ENCODE measurements at places on chromosomes 3 and 15.

- no peak overlapping the region for H3K27ac ChIP-seq
- no peaks in the 10 kb centered on the region for H3K27me3 ChIP-seq
- no peak overlapping the region for H3K4me3 ChIP-seq
Observed at GRCh38 chr3:196617256-196617655, 22.2 kb upstream of the NRROS start.

- DNase-seq, result no peak
- no peaks in the 10 kb centered on the region for H3K4me1 ChIP-seq
- H3K4me3 ChIP-seq, result no peak overlapping the region
- H3K36me3 ChIP-seq, result no peaks in the 10 kb centered on the region
- no peaks in the 10 kb centered on the region for H3K27me3 ChIP-seq
Observed at GRCh38 chr3:180466401-180467011, 135.5 kb upstream of the TTC14 start.

DNA sequence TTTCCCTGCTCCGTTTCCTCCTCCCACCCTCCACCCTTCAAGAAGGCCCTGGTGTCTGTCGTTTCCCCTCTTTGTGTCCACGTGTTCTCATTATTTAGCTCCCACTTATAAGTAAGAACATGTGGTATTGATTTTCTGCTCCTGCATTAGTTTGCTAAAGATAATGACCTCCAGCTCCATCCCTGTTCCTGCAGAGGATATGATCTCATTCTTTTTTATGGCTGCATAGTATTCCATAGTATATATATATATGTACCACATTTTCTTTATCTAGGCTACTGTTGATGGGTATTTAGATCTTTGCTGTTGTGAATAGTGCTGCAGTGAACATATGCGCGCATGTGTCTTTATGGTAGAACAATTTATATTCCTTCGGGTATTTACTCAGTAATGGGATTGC lies 4.8 kb downstream of the ST6GAL1 start:
- H3K4me3 ChIP-seq, result no peak overlapping the region
- no peak for DNase-seq
- H3K4me1 ChIP-seq, result peaks cover 3% of the 10 kb centered on the region

- no peak for DNase-seq
- no peak overlapping the region for H3K4me3 ChIP-seq
- no peak overlapping the region for H3K27ac ChIP-seq
- H3K27me3 ChIP-seq, result no peaks in the 10 kb centered on the region
- H3K4me1 ChIP-seq, result no peaks in the 10 kb centered on the region
Observed at GRCh38 chr3:193168931-193169330, 72.1 kb upstream of the PLAAT1 start.

DNA sequence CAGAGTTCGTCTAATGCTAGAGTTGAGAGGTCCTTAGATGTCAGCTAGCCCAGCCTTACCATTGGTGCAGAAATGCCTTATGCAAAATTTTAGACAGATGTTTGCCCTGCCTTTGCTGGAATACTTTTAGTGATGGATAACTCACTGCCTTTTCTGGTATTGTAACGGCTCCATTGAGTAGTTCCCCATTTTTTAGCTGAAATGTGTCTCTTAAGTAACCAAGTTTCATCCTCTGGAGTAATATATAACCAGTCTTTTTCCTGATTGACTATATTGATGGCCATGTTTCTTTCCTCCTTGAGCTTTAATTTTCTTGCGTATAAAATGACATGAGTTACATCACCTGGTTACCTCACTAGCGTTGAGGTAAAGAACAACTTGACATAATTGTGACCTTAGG lies 45.0 kb downstream of the SNRK start:
- no peak overlapping the region for H3K27ac ChIP-seq
- no peak overlapping the region for H3K4me3 ChIP-seq
- H3K27me3 ChIP-seq, result no peaks in the 10 kb centered on the region
- no peaks in the 10 kb centered on the region for H3K4me1 ChIP-seq
- H3K36me3 ChIP-seq, result no peaks in the 10 kb centered on the region

DNA sequence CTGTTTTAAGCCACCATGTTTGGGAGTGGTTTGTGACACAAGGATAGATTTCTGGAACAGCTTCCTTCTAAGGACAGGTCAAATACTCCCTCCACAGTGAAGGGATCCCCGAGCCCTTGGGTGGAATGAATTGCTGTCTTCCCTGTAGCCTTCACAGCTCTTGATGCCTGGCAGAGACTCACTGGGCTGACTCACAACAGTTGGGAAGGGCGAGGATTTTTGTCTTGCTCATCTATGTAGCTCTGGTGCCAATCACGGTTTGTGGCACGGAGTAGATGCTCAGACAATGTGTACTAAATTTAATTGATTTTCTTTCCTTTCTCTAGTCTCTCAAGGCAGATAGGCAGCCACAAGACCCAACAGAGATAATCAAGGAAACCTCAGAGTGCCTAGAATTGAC lies 27.0 kb downstream of the CRYGS start:
- no peaks in the 10 kb centered on the region for H3K4me1 ChIP-seq
- no peaks in the 10 kb centered on the region for H3K36me3 ChIP-seq
- H3K27ac ChIP-seq, result no peak overlapping the region
- H3K4me3 ChIP-seq, result no peak overlapping the region
- H3K27me3 ChIP-seq, result no peaks in the 10 kb centered on the region

All from fibroblast of lung (primary cell).